Left ventricle myocardium superior (tissue), 1 donor: ENCODE measurements at places on chromosomes 7 and 10.

- DNase-seq = no peak
Measured at GRCh38 chr7:80334196-80334595, 177.7 kb downstream of the GNAT3 start.

DNA sequence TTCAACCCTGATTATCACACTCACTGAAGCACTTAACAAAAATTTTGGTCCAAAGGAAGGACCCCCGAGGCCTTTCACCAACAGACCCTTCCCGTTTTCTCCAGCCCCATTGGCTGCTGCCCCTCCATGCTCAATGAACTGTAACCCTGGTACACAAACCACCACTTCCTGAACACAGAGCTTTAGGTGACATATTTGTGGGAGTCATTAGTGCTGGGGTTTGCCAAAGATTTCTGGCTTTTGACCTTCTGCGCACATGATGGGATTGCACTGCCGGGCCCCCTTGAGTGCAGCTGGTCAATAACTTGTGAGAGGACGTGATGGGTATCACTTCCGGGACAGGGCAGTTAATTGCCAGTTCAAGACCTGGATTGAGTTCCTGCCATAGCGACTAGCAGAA is 9.0 kb upstream of the CAMK1D start:
- DNase-seq = no peak

DNA sequence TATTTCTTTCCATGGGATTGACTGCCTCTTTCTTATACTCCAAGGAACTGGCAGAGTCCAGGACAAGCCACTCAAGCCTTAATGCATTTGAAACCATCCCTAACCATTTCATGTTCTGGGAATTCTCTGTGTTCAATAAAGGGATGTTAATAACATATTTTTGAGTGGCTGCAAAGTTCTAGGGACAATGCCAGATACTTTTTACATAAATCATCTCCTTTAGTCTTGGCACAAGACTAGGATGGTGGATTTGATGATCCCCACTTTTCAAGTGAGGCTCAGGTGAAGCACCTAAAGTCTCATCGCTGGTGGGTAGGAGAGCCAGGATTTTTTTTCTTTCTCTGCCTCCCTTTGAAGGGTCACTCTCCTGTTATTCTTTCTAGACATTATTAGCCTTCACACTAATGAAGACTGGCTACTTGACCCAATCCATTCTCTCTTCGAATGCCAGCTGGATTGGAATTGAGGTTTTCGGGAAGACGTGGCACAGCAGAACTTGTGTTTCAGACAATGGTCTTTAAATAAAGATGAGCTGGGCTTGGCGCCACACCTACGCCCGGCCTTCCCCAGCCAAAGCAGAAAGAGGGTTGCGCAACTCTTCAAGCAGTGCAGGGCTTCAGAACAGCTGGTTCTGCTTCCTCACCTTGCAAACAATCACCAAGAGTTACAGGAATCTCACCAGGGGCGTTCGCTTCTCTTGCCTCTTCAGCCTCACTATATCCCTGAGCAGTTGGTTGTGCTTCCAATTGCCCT is 73.8 kb upstream of the BMPER start:
- peak; percentile 59 for DNase-seq

GRCh38 chr7:53656881-53657280 is 621.4 kb downstream of the POM121L12 start:
- DNase-seq = no peak
